ENCODE measurements at places on chromosomes 16 and 17.
A peak's percentile ranks its signal among the peaks of the same experiment; 100 is the strongest.

DNA sequence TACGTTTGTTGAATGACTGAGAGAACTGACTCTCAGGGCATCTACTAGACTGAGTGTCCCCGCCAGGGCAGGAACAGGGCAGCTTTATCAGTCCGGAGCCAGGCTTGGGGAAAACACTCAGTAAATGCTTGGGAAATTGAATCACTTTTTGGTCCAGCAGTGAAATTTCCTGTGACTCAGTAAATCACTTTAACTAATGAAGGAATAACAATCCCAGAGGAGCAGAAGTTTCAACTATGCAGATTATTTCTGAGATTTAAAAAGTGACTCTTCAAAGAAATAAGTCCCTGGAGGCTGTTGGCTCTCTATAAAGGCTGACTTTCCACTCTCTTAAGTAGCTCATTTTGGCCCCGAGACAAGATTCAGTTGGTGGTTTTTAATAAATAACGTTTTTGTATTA, 101.8 kb downstream of the FOXL1 start:
- no peak for DNase-seq

- DNase-seq = no peak
Measured at GRCh38 chr17:43945074-43945829, 3.0 kb upstream of the PPY start.

DNA sequence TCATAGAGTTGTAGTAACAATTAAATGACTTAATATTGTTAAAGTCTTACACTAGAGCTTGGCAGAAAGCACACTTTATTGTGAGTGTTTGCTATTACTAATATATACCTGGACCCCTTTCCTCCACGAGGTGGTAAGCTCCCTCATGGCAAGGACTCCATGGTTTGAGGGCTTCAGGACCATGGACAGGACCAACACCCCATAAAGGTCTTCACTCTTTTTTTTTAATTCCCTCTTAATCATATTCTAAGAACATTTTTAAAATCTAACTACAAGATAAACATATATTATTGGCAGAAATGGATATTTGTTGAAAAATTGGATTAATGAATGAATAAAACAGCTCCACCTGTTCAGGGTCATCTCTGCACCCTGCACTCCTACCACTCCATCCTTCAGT, 154.5 kb downstream of the CBLN1 start:
- DNase-seq = no peak

DNA sequence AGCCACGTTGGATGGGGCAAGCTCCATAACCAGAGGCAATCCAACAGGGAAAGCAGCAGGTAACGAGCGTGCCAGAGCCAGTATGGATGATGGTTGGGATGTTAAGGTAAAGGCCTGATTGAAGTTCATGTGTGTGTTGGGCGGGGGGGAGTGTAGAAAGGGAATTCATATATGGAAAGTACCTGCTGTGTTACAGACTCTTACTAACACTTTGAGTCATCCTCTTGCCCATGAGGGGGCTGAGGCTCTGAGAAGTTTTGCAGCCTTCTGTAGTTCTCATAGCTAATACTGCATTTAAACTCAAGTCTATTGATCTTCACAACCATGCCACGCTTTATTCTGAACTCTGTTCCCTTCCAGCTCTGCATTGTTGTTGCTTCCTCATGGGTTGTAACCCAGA, 28.5 kb downstream of the SYCE1L start:
- DNase-seq = no peak

GRCh38 chr17:31829649-31830048, 29.4 kb downstream of the COPRS start:
- DNase-seq = no peak

- no peak for DNase-seq
Measured at GRCh38 chr16:24511792-24512191, 27.6 kb upstream of the RBBP6 start.

DNA sequence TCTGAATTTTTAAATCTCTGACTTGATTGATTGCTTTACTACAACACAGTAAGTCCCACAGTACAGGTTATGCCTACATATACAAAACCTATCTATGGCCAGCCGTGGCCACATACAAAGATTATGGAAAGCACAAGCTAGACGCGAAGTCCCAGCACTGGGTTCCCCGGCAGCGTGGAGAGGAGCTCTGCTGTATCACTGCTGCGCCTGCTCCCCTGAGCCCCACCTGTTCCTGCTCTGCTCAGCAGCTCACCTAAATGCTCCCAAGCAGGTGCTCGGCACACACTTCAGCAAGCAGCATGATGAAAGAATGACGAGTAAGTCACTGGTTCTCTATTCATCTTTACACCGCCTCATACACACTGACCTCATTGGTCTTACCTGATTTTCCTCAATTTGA, 20.6 kb downstream of the ZDHHC7 start:
- no peak for DNase-seq

DNA sequence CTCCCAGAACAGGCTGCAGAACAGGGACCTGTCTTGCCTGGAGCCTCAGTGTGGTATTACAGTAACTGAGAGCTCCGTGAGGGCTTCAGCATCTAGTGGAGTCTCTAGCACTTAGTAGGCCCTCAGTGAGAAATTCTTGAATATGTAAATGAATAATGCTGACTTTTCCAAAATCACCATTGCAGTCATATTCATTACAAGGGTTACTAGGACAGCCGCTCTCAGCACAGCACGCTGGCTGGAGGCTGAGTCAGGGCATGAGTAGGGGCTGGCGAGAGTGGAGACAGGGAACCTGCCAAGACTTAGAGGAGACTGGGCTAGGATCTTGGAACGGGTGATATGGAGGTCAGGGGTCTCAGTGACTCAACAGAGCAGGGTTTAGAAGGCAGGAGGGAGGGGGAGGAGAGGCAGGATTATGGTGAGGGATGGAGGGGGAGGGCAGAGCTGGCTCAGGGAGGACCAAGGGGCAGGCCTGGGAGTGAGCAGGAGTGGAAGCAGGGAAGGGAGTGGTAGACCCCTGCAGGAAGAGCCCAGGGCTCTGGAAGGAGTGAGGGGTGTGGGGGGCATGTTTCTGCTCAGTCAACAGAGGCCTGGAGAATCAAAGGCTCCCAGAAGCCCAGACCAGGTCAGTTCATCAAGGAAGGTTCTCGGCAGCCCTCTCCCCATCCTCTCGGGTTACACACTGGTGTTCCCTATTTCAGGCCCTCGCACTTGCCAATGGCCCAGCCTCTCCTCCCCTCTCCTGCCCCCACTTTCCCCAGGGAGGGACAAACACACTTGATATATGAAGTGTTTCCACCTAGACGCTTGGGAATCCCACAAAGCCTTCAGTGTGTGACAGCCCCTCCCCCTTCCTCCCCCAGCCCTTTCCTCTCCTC, 42.3 kb downstream of the FZD2 start:
- DNase-seq = no peak

- no peak for DNase-seq
Measured at GRCh38 chr17:64123114-64123513, 6.8 kb downstream of the ERN1 start.

GRCh38 chr16:54402270-54402669, 115.7 kb upstream of the IRX3 start:
- DNase-seq = no peak

GRCh38 chr17:36746381-36747053, 145.1 kb downstream of the MRM1 start:
- no peak for DNase-seq

- DNase-seq = no peak
Measured at GRCh38 chr17:12547831-12548230, 117.9 kb upstream of the MYOCD start.

DNA sequence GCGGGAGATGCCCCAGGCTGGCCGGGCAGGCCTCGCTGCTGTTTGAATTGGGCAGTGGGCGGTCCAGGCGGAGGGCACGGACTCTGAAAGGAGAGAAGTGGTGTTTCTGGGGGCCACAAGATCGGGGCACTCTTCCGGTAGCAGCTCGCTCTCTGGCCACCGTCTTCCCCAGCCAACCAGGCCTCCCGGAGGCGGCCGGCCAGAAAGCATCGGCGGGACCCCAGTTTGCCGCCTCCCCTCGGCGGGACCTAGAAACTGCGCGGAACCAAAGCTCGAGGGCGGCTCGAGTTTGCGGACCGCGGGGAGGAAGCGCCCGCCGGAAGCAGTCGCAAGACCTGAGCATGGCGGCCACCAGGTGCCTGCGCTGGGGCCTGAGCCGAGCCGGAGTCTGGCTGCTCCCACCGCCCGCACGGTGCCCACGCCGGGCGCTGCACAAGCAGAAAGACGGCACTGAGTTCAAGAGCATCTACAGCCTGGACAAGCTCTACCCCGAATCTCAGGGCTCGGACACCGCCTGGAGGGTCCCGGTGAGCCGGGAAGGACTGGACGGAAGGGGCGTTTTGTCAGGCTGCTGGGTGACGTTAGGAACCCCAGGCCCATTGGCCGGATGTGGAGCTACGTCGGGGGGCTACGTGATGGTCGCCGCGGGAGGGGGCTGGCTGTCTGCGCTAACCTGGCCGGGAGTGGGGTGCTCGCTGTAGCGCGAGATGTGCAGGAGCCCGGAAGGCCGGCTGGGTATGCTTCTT, at the start of gene MRPL58:
Gene MRPL58, plus strand, starts transcription at position 325 of the 746 bp plus-strand sequence. Its CDS starts 17 bp downstream, at position 342.
- DNase-seq = peak; percentile 86

GRCh38 chr16:35523991-35524390, 2064.6 kb downstream of the TP53TG3F start:
- DNase-seq = no peak

DNA sequence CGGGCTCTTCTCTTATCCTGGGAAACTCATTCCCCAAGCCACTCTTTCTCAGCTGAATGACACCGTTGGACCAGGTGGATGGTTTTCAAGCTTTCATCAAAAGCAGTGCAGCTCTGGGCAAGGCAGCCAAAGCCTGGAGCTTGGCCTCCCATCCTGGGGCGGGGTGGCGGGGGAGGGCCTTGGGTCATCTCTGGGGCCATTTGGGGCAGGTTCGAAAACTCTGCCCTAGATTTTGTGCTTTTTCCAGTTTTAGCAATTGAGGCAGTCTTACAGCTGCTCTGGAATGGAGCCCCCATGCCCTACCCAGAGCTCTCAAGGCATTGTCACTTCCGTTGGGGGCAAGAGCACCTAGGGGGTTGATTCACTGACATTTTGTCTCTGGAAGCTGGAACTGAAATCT, 9.1 kb downstream of the MPRIP start:
- DNase-seq = no peak

DNA sequence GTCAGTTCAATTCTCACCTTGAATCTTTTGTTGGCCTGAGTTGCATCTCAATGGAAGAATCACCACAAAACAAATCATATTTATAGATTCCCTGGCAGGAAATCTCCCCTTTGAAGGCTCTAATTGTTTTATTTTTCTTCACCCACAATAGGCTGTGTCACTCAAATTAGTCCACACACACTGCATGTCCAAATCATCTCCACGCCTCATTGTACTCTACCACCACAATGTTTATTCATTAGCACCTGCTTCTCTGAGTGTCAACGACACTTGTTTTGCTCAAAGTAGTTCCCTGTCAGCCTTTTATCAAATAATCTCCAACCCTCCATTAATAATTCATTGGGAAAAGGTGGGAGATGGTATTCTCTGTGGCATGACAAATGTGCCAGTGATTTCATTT, 164.3 kb downstream of the ABCC12 start:
- DNase-seq = no peak

- no peak for DNase-seq
Measured at GRCh38 chr17:74979408-74980146, 7.0 kb upstream of the HID1 start.

DNA sequence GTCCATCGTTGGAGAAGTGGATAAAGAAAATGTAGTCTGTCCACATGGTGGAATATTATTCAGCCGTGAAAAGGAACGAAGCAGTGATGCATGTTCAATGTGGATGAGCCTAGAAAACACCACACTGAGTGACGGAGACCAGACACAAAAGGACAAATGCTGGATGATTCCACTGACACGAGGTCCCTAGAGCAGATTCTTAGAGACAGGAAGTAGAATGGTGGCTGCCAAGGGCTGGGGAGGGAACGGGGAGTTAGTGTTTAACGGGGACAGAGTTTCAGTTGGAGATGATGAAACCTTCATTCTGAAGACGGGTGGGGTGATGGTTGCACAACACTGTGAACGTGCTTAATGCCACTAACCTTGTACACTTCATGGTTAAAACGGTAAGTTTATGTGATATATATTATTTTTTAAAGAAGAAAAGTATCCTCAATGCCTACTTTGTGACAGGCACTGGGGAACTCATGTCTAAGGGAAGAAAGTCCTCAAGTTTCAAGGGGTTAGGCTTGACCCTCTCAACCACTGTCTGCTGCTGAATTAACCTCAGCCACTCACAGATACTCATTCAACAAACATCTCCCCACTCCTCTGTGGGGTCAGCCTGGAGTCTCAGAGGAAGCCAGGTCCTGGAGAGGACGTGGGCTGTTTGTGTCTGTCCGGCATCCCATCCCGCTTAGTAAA, 17.6 kb downstream of the C16orf74 start:
- peak; percentile 63 for DNase-seq

DNA sequence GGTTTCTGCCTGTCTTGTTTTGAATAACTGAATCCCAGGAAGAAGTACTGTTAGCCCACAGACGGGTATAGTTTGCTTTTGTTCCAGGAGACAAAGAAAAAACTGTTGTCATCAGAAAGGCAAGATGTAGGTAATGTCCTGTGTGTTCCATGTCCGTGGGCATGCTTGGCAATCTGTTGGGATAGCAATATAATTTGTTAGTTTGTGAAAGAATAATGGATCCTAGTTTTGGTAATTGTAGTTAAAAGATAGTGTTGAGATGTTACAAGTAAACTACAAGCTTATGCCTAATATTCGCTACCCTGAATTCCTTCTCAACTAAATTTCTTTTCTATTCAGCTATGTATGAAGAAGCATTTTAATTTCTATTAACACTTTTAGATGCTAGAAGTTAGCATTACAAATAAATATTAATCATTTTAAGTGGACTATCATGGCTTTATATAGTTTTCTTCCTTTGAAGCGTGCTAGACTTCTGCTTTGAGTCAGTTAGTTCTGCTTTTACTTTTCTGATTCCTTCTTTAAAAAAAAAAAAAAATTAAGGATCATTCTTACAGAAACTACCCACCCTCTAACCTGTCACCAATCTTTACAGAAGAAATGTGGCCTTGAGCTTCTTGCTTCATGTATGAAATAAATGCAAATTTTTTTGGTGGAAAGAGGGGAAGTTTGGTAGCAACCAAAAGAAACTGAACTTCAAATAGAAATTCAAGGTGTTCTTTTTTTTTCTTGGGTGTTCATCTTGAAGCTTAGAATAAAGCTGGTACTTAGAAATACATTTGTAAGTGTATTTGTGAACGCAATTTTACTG, 2.4 kb downstream of the EVI2A start:
- DNase-seq = peak; percentile 82

GRCh38 chr17:28723159-28723835, 2.7 kb downstream of the TLCD1 start:
- no peak for DNase-seq

- peak; percentile 18 for DNase-seq
Measured at GRCh38 chr16:49592546-49593423, 219.2 kb downstream of the C16orf78 start.

DNA sequence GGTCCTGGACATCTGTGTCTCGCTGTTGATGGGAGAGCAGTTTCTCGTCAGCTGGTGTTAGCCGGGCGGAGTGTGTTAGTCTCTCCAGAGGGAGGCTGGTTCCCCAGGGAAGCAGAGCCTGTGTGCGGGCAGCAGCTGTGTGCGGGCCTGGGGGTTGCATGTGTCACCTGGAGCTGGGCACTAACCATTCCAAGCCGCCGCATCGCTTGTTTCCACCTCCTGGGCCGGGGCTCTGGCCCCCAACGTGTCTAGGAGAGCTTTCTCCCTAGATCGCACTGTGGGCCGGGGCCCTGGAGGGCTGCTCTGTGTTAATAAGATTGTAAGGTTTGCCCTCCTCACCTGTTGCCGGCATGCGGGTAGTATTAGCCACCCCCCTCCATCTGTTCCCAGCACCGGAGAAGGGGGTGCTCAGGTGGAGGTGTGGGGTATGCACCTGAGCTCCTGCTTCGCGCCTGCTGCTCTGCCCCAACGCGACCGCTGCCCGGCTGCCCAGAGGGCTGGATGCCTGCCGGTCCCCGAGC, 17.9 kb downstream of the GAA start:
- DNase-seq = no peak

GRCh38 chr16:83312015-83312717, 495.6 kb upstream of the HSBP1 start:
- no peak for DNase-seq

All from inflammatory macrophage (primary cell).